ENCODE measurements at places on chromosomes 5 and 9.

- DNase-seq, result peak; percentile 23
Observed at GRCh38 chr5:158758675-158759074, 341.0 kb downstream of the EBF1 start.

DNA sequence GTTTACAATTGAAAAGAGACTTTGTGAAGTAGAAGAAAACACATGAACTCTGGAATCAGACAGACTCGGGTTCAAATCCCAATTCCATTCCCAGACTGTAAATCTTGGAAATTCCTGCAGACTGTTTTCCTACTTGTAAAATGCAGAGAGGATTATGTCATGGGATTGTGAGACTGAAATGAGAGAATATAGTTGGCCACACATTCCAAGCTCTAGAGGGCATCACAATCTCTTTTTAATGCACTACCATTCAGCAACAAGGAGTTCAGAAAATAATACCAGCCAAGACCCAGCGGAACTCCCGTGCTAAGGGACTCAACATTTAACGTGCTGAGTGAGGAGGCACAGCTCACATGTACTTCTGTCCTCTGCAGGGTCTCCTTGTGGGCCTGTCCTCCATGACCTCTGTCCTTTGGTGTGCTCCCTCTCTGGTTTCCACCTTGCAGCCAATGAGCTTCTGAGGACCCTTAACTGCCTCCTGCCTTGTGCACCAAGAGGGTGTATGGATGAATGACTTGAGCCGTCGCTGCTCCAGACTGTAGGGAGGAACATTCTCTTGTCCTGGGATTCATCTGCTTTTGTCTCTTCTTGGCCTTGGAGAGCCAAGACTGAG is 263.5 kb downstream of the NTRK2 start:
- no peak for DNase-seq

GRCh38 chr5:180825768-180826525 is 23.3 kb upstream of the MGAT1 start:
- peak; percentile 86 for DNase-seq

GRCh38 chr5:142175461-142176142 is 67.0 kb downstream of the NDFIP1 start:
- DNase-seq, result no peak

- DNase-seq, result peak; percentile 92
Observed at GRCh38 chr5:56350597-56351170, 117.6 kb upstream of the ANKRD55 start.

GRCh38 chr5:31421806-31422586 is 109.9 kb downstream of the DROSHA start:
- DNase-seq, result no peak

Data from foreskin fibroblast (primary cell).